Tongue (tissue), 3 donors: ENCODE measurements at places on chromosomes 4 and X.
A peak's percentile ranks its signal among the peaks of the same experiment; 100 is the strongest.

- DNase-seq = no peak
Observed at GRCh38 chrX:134898440-134898839, 92.4 kb upstream of the SMIM10 start.

DNA sequence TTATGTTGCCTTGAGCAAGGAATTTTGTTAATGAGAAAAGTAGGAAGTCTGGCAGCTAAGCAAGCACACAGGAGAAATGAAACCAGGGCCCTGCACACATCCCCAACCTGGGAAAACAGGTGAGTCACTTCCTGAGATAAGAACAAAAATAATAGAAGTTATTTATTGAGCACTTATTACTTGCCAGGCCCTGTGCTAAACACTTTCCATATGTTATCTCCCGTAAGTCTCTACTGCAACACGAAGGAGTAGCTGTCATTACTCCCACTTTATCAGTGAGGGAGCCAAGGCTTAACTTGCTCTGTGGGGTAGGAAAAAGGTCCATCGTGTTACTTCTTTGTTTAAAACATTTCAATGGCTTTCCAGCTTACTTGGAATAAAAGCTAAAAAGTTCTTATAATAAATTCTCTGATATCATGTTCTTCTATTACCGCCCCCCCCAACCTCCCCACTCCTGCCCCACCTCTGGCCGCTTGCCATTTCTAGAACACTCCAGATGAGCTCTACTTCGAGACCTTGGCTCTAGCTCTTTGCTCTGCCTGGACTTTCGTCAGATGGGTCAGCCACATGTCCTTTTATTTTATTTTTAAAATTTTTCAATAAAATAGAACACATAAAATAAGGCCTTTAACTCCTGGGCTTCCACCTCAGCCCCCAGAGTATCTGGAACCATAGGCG is 36.3 kb upstream of the PLAC8 start:
- DNase-seq = no peak

GRCh38 chrX:115030625-115031024 is 13.2 kb upstream of the IL13RA2 start:
- peak; percentile 45 for DNase-seq

GRCh38 chr4:137583671-137584070 is 51.4 kb upstream of the PCDH18 start:
- no peak for DNase-seq

GRCh38 chr4:55910140-55910539 is 38.6 kb upstream of the CEP135 start:
- no peak for DNase-seq

DNA sequence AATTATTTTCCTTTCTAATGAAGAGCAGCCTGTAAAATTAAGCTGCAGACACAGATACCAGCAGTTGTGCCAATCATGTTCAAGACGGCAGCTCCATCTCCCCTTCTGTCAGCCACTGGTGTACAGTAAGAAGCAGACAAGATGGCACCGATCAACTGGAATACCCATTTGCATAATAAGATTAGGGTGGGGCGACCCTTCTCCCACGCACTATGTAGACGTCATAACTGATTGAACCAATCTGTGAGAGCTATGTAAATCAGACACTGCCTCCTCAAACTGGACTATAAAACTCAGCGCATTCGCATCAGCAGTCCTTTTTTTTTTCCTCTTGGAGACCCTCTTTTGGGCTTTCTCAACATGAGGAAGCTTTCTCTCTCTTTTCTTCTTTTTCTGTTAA is 40.4 kb upstream of the INTS6L start:
- DNase-seq = no peak
